Stimulated activated CD8-positive, alpha-beta memory T cell treated with anti-CD3 and anti-CD28 coated beads, Interleukin-12 subunit alpha, Interleukin-12 subunit beta, amount 100 ng/mL, for 1 hour (primary cell): ENCODE measurements at places on chromosomes 6 and 20.
A peak's percentile ranks its signal among the peaks of the same experiment; 100 is the strongest.

- DNase-seq: no peak
These were observed 764.3 kb downstream of the QKI start for GRCh38 chr6:164178679-164179332.

DNA sequence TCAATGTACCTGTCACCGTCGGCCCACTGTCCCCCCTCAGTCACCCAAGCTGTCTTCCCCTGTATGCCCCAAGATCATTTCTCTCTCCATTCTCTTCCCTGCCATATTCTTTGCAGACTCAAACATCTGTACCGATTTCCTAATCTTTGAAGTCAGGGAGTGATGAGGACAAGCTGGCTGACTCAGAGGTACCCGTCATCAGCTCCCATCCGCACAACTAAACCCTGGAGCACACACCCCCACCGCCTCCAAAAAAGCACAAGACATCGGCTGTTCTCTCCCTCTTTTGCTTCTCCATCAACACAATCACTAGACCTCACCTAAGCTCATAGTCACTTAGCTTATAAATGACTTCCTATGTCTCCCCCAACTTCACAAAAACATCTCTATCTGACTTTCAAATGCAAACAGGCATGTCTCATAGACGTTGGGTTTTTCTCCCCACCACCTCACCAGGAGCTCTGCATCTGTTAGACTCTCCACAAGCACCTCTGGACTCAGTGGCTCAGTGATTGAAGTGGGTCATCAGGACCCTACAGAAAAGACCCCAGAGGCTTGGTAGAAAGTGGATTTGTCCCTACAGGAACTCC lies 11.5 kb upstream of the NFATC2 start:
- no peak for DNase-seq

DNA sequence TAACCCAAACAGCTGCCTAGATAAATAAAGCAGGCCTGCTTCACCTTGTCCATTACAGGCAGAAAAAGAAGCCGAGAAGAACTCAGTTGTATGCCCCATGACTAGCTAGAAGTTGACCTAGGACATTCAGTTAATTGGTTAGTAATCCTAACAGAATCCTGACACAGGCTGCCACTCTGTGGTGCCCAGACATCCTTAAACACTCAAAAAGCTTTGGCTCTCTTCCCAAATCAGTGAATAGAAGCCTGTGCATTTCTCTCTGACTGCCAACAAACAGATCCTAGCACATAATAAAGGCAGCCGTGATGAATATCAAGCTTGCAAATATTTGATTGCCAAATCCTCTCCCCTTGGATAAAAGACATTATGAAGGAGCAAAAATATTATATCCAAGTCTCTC lies 519.1 kb upstream of the EYS start:
- DNase-seq: no peak

DNA sequence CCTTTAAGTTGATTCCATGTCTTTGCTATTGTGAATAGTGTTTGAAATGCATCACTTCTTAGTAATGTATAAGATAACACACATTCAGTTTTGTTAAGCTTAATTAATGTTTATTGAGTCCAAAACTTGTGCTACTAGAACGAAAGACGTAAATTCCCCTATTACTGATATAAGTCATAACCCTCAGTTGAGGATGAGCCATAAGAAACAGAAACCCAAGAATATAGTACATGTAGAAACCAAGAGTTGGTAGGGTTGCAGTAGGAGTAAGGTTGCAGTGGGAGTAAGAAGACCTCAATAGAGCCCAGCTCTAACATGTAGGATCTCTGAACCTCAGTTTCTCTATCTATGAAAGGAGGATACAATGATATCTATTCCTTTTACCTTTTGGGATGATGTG lies 19.3 kb downstream of the CITED2 start:
- DNase-seq: no peak

GRCh38 chr6:15901141-15902115 lies 227.5 kb upstream of the MYLIP start:
- no peak for DNase-seq

GRCh38 chr6:53321701-53322100 lies 27.0 kb downstream of the ELOVL5 start:
- no peak for DNase-seq

- no peak for DNase-seq
These were observed 77.5 kb upstream of the RIMS1 start for GRCh38 chr6:71808865-71809264.

DNA sequence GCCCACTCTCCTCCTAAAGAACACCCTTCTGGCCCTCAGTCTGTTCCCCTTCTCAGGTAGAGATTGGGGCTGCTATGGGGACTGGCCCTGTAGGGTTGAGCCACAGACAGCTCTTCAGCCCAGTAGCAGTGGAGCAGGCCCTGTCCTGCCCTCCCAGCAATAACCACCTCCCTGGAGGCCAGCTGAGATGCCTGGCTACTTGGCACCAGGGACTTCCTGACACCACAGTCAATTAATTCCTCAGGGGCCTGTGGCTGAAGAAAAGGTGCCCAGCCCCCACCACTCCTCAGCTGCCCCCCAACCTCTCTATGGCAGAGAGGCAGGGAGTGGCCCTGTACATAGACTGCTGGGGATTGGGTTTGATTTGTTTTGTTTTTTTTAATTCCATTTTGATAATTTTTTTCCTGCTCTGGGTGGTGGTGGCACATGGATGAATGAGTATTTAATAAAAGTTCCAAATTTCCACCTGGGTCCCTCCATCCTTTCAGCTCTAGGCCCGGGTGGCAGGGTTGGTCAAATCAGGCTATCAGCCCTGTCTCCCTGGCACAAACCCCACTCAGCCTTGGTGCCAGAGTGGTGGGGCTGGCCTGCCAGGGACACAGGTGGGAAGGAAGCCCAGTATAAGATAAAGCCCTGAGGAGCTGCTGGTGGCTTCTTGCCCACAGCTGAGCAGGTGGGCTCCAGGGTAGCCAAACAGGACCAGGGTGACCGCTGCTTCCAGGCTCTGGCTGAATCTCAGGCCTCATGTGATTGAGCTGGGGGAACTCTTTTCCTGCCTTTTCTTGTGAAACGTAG lies 1.9 kb upstream of the DEF6 start:
- DNase-seq: no peak

DNA sequence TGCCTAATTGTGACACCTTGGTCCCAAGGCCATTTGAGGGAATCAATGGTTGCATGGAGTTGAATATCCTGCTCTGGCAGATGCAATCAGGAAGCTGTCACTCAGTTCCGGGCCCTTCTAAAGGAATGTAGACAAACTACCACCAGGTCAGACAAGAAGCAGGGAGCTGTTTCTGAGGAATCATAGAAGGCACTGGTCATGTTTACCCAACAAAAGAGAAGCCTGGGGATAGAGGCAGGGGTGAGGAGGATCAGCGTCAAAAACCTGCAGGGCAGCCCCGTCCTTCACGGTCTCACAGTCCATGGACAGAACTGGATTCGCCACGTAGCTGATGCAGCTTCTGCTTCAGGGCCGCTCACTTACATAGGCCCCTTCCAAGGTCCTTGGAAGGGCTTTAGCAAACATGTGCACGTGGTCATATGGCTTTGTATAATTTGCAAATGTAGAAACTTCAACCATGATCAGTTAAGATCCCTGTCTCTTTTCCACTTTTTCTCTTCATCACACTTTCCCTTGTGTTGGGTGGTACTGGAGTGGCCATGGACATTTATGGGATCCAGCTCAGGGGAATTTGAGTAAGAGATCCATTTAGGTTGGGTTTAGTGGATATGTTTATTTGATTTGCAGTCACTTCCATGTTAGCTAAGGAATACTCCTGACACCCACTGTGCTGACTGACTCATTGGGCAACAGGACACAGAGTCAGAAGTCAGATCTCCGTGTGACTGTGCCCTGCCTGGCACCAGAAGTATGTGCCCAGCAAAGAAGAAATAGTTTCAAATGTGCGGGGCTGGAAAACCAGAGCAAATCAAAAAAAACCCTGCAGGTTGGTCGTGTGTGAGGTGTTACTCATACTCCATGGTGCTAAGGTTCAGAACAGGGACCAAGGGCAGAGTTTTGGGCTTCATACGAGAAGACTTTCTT lies 60.0 kb upstream of the ZFAND3 start:
- no peak for DNase-seq

DNA sequence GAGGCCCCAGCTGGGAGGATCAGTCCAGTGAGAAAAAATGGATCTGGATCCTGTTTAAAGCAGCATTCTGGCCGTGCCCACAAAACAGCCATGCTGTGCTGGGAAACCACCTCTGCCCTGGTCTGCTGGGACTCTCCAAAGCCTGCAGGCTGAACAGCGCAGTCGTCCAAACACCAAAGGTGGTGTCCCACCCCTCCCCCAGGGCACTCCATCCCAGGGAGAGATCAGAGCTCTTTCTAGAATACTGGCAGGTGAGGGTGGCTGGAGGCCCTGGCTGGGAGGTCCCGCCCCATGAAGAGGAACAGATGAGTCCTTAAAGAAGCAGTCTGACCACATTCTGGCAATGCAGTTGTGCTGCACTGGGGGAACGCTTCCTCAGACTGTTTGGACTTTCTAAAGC lies 84.6 kb downstream of the MRAP2 start:
- DNase-seq: no peak

DNA sequence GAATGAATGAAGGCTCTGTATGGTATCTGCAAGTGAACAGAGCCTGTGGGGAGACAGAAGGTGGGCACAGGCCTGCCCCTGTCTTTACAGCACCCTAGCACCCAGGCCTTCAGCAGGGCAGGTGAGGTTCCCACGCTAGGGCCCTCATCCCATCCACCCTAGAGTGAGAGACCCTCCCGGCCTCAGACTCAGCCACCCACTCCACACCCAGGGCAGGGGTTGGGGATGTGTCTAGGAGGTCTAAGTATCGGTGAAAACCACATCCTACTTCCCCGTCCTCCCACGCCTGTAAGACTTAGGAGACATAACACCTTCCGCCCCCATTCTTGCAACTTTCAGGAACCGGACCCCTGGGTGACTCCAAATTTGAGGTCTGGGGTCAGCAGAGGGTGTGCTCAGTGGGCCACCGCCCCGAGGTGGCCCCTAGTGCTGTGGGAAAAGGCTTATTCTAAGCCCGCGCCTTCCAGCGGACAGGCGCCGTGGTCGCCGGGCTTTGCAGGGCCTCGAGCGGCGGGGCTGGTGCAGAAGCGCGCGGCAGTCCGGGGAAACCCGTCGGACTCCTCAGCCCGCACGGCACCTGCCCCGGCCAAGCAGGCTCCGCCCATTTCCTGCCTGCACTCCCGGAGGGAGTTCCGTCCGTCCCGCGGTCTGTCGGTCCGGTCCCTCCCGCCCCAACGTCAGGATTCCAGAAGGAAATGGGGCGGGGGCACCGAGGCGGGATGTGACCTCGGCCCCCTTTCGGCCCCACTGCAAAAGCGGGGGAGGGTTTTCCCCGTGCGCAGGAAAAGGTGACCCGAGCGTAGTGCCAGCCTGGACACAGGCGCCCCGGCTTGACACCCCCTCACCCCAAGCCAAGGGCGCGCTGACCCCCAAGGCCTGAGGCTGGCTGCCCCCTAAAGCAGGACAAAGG lies 868 bp downstream of the SAMD10 start:
- no peak for DNase-seq

DNA sequence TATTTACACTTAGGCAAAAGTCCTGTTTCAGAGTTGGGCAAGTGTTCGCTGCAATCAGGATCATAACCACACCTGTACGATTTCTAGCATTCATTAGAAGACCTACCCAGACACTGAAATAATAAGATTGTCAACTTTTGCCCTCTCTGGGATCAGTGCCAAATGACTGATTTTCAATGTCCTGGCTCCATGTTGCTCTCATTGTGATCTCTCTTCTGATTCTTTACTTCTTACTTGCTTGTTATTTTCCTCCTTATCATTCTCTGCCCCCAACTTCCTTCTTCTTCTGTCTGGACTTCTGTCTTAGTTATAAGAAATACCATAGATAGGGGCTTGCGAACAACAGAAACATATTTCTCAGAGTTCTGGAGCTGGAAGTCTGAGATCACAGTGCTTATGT lies 94.4 kb upstream of the BMP2 start:
- no peak for DNase-seq

DNA sequence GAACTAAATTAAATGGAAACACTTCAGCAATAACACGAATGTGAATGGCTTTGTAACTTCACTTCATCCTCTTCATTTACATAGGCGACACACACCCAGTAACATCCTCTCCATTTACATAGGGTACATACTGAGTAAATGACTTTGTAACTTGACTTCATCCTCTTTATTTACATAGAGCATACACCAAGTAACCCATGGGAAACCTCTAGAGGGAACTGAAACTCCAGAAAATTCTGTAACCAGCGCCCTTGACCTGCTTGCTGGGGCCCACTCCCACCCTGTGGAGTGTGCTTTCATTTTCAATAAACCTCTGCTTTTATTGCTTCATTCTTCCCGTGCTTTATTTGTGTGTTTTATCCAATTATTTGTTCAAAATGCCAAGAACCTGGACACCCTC lies 81.6 kb upstream of the OPRM1 start:
- DNase-seq: no peak

- no peak for DNase-seq
These were observed 37.6 kb downstream of the TTLL9 start for GRCh38 chr20:31908016-31908415.

DNA sequence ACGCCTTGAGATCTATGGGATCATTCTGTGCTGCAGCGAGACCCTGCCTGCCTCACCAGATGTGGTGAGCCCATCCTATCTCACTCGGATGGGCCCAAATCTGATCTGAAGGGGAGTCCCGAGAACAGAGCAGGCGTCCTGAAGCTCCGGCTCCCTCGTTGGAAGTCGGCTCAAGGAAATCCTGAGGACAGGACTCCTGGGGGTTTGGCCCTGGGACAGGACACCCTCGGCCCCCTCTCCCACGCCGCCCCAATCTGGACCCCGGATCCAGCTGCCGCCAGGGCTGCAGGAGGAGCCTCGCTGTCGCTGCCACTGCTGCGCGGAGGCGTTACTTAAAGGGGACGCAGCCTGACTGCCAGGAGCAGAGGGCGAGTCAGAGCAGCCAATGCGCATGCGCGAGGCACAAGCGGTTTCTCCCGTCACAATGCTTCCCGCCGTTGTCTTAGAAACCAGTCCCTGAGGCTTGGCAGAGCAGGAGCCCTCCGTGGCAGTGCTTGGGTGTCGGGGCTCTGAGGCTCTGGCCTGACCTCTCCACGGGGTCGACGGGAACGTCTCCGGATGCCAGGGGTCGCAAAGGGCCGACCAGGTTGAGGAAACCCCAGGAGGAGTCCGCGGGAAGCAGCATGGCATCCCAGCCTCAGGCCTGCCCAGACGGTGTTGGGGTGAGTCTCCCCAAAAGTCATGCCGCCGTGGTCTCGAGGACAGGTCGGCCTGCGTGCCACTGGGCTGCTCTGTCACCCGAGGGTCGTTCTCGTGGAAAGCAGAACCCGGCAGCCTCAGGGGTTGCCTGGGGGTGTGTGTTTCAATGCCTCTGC lies 1567.8 kb upstream of the DEFB115 start:
- DNase-seq: peak; percentile 3

DNA sequence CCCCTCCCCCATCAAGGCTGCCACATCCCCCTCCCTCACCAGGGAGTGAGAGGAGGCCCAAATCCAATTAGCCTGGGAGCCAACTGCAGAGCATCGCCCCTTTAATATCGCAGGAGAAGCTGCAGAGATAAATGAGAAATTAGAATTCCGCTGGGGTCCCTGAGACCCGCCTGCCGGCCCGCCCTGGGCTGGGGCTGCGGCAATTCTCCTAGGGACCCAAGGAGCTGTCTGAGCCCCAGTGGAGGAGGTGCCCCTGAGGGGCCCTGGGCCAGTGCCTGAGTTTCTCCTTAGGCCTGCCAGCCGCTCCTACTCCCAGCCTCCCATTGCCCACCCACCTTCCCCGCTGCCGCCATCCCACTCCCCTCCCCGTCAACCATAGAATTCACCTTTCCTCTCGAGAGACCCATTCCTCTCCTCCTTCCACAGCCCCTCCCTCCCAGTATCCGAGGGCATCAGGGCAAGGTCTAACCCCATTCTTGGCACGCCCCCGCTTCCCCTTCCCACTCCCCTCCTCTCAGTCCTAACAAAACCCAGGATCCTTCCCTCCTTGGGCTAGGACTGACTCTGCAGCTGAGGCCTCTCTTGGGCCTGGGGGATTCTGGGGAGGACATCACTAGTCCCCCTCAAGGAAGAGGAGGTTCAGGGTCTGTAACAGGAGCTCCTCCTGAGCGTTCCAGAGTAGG lies 20.0 kb upstream of the CDH22 start:
- no peak for DNase-seq
